ENCODE measurements at places on chromosomes 2 and 18.

DNA sequence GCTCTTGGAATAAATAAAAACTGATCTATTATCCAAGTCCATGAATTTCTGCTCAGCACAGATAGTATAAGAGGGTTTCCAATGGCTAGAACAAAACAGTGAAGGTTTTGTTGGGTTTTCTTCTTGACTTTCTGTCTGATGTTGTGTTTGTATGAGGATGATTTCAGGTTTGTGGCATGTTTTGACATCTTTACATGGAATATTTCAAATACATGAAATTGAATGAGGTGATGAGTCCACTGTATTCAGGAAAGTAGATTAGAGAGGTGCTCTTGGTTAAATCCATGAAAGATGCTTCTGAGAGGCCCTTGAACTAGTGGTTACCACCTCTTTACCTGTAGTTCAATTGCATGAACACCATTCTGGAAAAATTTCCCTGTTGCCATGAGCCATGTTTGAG, 84.3 kb downstream of the RAPGEF4 start:
- DNase-seq = no peak

GRCh38 chr18:65257149-65257548, 493.7 kb upstream of the CDH7 start:
- no peak for DNase-seq

GRCh38 chr18:906416-907114, 1.9 kb downstream of the ADCYAP1 start:
- DNase-seq = peak; percentile 70

GRCh38 chr18:79639072-79639829, 40.4 kb upstream of the CTDP1 start:
- no peak for DNase-seq

DNA sequence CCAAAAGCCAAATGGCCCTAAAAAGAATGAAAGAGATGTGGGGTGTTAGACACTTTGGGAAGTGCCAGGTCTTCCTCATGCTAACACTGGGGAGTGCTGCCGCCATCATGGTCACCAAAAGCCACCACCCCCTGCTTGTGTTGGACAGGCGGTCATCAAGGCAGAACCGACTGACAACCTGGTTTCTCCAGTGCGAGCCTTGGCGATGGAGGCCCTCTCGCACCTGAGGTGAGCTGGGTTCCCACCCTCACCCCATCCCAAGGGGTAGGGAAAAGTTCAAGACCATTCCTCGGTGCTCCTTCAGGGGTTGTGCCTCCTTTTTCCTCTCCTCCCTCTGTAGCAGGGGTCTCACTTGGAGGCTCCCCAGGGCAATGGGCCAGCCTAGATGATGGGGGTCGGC, 33.6 kb downstream of the MROH2A start:
- peak; percentile 31 for DNase-seq

DNA sequence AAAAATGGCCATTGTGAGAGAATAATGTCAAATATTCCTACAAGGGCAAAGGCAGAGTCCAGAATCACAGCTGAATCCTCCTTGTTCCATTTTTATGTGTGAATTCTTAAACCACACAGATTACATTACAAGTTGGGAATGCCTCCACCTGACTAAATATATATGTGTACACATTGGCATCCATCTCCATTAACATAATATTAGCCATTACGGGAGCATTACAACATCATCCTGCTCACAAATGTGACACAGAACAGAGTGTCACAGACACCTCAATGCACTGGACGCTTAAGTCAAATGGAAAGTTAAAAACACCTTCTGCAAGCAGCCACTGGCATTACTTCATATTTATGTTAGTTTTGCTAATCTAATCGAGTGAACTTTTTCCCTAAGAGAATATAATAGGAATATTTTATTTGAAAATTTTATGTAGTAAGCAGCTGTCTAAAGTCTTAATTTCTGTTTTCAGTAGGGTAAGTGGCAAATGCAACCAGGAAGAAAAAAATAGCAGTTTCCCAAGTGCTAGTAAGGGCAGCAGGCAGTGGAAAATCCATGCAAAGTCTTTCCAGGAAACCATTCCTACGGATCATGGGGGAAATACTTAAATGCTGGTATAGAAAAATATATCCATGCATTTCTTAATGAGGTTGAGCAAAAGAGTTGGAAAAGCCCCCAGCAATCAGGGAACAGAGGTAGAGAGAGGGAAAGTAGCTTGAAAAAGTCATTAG, 255.6 kb downstream of the OSR1 start:
- DNase-seq = no peak
